M059J (cell line): ENCODE measurements at places on chromosomes 7 and 10. TPM values are rescaled to one million over a fixed set of nuclear protein-coding genes. Genes with fewer than 3 reads are reported as not detected.

DNA sequence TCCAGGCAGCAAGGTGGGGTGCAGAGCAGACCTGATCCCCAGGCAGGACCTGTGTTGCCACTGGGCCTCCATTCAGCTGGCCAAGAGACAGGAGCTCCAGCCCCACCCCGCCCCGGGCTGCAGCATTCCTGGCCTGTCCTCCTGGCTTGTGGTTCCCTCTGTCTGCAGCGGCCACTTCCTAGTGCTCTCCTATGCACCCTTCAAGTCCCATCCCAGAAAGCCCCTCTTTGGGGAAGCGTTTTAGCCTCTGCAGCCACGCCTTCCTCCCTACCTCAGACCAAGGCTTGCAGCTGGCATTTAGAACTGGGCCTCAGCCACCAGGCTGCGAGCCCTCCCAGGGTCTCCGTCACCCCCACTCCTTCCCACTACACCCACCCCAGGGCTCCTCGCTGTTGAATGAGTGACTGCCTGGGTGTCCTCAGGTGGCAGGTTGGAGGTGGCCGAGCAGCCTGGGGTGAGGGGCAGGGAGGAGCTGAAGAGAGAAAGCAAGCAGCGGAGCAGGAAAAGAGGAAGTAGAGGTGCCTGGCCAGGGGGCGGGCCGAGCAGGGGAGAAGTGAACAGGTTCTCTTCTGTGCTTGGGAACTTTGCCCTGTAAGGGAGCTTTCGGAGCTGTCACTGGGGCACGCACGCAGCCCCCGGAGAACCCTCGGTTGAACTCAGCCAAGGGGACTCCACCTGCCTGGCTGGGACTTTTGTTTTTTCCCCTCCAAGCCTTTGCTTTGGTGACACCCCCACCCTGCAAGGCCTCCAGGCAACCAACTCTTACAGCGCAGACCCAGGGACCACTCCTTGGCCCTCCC is 109.1 kb upstream of the TNRC18 start:
- no peak for DNase-seq

DNA sequence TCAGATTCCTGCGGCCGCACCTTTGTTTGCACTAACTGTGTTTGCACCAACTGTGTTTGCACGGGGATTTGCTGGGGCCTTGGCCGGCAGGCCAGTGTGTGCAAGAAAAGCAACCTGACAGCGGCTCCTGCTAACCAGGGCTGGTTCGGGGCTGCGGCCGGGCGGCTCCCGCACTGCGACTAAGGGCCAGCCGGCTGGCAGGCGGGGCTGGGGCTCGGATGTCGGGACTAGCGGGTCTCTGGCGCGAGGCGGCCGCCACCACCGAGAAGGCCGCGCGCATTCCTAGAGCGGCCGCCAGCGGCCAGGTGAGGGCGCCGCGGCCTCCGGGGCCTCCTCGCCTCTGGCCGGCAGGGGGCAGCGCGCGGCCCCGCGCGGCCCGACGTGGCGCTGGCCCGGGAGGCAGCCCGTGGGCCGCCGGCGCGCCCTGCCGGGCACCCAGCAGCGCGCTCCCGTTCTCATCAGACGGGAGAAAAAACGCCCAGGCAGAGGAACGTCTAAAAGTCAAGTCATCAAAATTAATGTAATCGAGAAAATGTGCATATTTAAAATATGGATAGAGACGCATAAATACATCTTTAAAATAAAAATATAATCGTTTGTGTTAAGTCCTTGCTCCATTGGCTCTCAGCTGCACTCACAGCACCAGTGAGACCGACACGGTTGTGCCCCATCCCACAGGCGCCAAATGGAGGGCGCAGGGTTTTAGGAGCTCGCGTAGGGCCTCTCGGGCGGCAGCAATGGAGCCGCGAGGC is 38.5 kb downstream of the ZNF777 start:
- DNase-seq: peak; percentile 25

CDNF gene
- total RNA-seq: not detected in 2 replicates

- no peak for DNase-seq
Observed at GRCh38 chr7:140889645-140890044, 35.1 kb downstream of the BRAF start.

HMX3 gene
- not detected in 2 replicates for total RNA-seq

CCDC126 gene
- total RNA-seq: 10.3 and 11.3 TPM in 2 replicates

SPDYE11 gene
- total RNA-seq: not detected in 2 replicates

- DNase-seq: no peak
Observed at GRCh38 chr7:156639426-156640256, 933 bp upstream of the RNF32 start.

DNA sequence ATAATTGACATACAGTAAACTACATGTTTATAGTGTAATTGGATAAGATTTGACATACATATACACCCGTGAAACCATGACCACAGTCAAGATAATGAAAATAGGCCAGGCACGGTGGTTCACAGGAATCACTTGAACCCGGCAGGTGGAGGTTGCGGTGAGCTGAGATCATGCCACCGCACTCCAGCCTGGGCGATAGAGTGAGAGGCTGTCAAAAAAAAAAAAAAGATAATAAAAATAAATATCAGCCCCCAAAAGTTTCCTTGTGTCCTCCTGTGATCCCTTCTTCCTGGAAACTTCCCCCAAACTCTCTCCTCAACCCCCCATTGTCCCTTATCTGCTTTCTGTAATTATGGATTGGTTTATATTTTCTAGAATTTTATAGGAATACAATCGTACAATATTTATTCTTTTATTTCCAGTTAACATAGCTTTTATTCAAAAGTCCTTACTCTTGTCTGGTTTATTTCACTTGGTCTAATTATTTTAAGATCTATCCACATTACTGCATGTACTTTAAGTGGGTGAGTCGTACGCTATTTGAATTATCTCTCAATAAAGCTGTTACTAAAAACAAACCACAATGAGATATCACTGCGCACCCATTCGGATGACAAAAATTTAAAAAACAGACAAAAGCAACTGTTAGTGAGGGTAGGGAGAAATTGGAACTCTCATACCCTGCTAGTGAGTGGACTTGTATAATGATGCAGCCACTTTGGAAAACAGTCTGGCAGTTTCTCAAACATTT is 30.1 kb upstream of the TNPO3 start:
- peak; percentile 22 for DNase-seq

DNA sequence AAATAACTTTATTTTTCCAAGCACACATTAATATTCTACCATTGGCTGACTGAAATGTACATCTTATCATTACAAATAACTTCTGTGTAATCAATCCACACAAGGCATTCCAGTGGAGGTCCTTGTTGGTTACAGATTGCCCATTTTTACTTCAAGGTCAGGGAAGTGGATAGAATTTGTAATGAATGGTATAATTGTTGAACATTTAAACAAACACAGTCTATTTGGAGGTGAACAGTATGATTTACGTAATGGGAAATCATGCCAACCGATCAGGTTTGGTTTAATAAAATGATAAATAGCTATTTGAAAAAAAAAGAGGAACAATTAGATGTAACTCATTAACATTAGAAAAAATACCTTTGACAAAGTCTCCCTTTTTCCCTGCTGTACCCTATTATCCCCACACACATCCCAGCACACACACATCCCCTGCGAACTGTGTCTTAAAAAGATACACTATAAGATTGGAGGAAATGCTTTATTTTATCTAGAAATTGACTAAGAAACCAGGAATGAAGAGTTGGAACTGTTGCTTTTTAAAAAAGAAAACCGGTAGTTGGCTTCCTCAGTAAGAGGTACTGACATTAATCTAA is 19.0 kb upstream of the ASZ1 start:
- DNase-seq: no peak

CCDC172 gene
- not detected in 2 replicates for total RNA-seq

MMP21 gene
- total RNA-seq: 0.05 TPM in 1 of 2 replicates, not detected in the other

HECW1 gene
- 6.7 and 15.6 TPM in 2 replicates for total RNA-seq

GRCh38 chr10:50506861-50507573 is 116.7 kb downstream of the SGMS1 start:
- no peak for DNase-seq
